ENCODE measurements at places on chromosomes 12 and 14. TPM values are rescaled to one million over a fixed set of nuclear protein-coding genes. Genes with fewer than 3 reads are reported as not detected.

DNA sequence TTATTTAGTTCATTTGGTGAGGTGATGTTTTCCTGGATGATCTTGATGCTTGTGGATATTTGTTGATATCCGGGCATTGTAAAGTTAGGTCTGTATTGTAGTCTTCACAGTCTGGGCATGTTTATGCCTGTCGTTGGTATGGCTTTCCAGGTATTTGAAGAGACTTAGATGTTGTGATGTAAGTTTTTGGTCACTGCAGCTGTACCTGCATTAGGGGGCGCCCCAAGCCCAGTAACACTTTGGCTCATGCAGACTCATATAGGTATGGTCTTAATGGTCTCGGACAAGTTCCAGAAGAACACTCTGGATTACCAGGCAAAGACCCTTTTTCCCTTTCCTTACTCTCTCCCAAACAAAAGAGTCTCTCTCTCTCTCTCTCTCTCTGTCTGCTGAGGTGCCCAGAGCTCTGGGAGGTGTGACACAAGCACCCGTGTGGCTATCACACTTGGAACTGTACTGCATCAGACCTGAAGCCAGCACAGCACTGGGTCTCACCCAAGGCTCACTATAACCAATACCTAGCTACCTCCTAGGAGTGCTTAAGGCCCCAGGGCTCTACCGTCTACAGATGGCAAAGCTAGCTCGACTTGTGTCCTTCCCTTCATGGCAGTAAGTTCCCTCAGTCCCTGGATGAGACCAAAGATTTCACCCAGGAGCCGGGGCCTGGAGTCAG is 425.8 kb upstream of the ATXN7L3B start:
- no peaks in the 10 kb centered on the region for H3K4me1 ChIP-seq
- H3K36me3 ChIP-seq: no peaks in the 10 kb centered on the region
- no peak for DNase-seq
- H3K27me3 ChIP-seq: no peaks in the 10 kb centered on the region

- no peak for DNase-seq
- H3K27ac ChIP-seq: peak within 1 kb of the TSS; percentile 67
- peak within 1 kb of the TSS; percentile 41 for H3K4me3 ChIP-seq
These were observed at the start of gene PMEL for GRCh38 chr12:55965941-55966407. PMEL (minus strand) TSS chr12:55966042; CDS start chr12:55966011, 31 bp downstream.

Gene RIPK3
- total RNA-seq: 6.1 TPM

DNA sequence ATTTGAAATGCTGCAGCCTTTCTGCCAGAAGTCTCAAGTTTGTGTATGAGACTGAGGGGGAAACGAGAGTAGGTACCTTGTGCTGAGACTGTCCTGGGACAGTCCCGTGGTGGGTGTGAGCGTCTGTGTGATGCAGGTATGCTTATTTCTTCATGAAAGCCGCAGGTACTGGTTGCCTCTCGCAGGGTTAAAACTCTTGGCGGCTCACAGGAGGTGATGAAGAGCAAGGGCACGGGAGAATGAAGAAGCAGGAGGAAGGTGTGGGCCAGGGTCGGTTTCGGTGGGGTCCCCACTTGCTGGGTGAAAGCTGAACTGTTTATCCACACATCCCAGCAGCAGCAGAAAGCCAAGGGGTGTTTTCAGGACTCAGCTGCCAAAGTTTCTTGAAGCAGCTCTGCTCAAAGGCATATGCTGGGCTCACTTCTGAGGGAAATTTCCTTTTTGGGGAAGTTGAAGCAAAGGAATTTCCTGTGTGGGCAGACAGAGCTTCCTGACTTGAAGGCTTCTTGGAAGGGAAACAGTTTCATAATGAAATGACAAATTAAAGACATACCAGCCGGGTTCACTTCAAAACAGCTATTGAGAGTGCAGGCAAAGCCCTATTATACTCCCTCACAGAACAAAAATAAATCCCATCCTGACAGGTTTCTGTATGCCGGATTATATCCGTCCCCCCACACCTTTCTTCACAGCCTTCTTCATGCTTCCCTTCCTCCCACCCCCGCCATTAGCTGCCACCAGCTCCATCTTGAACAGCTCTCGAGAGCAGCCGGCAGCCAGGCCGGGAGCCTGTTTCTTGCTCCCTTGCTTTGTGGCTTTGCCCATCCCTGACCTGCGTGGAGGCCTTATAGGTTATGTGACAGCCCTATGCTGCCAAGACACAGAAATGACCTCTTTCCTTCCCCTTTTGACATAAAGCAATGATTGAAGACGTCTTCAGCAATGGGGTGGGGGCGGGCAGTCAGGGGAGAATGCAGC is 116.6 kb downstream of the ETV6 start:
- no peaks in the 10 kb centered on the region for H3K36me3 ChIP-seq
- peak overlapping the region; percentile 39 for H3K27ac ChIP-seq
- DNase-seq: no peak
- no peak overlapping the region for H3K4me3 ChIP-seq
- peaks cover 23% of the 10 kb centered on the region for H3K4me1 ChIP-seq

DNA sequence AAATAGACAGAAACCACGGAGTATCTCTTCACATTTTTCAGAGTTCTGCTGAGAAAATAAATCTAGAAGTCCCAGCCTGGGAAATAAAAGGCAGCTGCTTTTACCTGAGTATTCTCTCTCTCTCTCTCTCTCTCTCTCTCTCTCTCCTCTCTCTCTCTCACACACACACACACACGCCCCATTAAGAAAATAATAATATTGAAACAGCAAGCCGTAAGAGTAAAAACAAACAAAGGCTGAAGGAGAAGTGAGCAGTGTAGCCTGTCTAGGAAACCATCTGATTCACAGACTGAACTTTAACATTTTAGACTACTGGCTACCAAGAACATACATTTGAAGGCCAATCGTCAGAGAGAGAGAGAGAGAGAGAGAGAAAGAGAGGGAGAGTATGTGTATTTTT is 8.4 kb downstream of the PTHLH start:
- no peak for DNase-seq
- H3K4me1 ChIP-seq: peaks cover 6% of the 10 kb centered on the region

DNA sequence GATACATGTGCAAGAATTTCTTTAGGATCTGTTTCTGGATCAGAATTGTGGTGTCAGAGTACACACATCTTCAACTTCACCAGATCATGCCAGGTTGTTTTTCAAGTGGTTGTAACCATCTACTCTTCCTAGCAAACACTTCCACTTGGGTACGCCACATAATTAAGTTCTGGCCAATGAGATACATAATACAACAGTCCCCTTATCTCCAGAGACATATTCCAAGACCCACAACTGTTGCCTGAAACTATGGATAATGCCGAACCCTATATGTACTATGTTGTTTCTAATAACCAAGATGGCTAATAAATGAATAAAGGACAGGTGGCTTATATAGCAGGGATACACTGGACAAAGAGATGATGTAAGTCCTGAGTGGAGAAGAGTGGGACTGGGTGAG is 2.5 kb upstream of the CHPT1 start:
- DNase-seq: no peak
- peaks cover 20% of the 10 kb centered on the region for H3K4me1 ChIP-seq
- no peak overlapping the region for H3K27ac ChIP-seq
- no peak overlapping the region for H3K4me3 ChIP-seq
- no peaks in the 10 kb centered on the region for H3K27me3 ChIP-seq
- H3K36me3 ChIP-seq: no peaks in the 10 kb centered on the region

DNA sequence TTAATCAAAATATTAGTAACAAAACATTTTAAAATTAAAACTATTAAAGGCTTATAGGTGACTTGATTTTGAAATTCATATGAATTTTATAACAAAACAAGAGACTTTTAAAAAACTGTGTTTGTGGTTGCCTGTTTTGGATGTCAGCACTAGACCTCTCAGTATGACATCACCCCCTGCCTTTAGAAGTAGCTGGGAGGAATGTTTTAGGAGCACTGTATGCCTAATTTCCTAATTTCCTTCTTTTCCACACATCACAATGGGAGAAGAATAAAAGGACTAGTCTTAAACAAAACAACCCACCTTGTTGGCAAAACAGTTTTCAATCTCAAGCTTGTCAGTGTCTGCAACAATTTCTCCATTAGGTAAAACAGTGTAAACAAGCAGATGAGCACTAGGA is 48.1 kb upstream of the PZP start:
- H3K36me3 ChIP-seq: no peaks in the 10 kb centered on the region
- no peaks in the 10 kb centered on the region for H3K27me3 ChIP-seq
- DNase-seq: no peak
- no peak overlapping the region for H3K27ac ChIP-seq

Gene PACS2
- total RNA-seq: 36.9 TPM

Gene PTPRB
- 5.5 TPM for total RNA-seq

Gene C14orf132
- total RNA-seq: 6.7 TPM

Gene PDE3A
- total RNA-seq: 16.5 TPM

- no peak overlapping the region for H3K27ac ChIP-seq
- no peaks in the 10 kb centered on the region for H3K36me3 ChIP-seq
- DNase-seq: no peak
- H3K4me3 ChIP-seq: no peak overlapping the region
- H3K27me3 ChIP-seq: no peaks in the 10 kb centered on the region
These were observed 172.5 kb upstream of the FOXN3 start for GRCh38 chr14:89589400-89590118.

GRCh38 chr14:102955636-102956408 is 33.4 kb downstream of the AMN start:
- H3K4me3 ChIP-seq: no peak overlapping the region
- H3K4me1 ChIP-seq: no peaks in the 10 kb centered on the region
- DNase-seq: no peak
- H3K36me3 ChIP-seq: peaks cover 71% of the 10 kb centered on the region
- H3K27ac ChIP-seq: no peak overlapping the region

Gene LRIG3
- 36.3 TPM for total RNA-seq

Gene ANKRD33
- total RNA-seq: not detected

DNA sequence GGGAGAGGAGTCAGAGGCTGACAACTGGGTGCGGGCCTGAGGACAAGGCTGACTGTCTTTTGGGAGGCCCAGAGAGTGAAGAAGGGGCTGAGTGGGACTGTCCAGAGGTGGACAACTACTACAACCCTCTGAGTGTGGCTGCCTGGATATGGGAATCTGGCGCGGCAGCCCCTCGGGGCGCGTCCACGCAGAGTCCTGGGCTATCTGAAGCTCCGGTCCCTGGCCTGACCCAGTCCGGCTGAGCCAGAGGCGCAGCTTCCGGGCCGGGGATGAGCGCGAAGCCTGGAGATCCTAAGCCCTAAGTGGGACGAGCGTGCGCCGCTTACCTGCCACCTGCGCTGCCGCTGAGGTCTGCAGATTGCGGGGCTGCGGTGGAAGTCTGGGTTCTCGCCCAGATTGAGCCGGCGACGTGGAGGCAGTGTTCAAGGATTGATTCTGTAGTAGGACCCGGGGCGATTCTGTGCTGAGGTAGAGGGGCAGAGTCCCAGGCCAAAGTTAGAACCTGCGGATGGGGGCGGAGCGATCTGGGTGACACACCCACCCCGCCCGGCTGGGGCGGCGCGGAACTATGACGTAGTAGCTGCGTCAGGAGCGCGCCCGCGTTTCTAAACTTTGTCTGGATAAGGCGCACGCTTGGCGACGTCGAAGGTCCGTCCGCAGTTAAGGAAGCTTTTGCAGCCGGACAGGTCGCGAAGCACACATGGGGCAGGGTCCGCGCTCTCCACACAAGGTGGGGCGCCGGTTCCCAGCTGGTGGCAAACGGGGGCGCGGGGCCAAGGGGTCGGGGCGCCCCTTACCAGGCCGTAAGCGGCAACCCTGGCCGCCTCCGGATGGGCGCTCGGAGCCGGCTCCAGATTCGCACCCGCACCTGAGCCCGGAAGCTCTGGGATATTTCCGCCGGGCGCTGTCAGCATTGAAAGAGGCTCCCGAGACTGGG is at the start of the genes DHRS1 and NOP9:
DHRS1 (minus strand) TSS at position 526 of the 937 bp plus-strand sequence. CDS start 674 bp downstream, outside the sequence.
NOP9 (plus strand) TSS at position 596 of the 937 bp plus-strand sequence; CDS start at position 701, 105 bp downstream.
- peaks cover 29% of the 10 kb centered on the region for H3K4me1 ChIP-seq
- H3K4me3 ChIP-seq: peak within 1 kb of the TSS; percentile 54
- no peaks in the 10 kb centered on the region for H3K27me3 ChIP-seq

Measured in pancreas (tissue), 10 donors.